ENCODE measurements at places on chromosomes 12 and 14.

DNA sequence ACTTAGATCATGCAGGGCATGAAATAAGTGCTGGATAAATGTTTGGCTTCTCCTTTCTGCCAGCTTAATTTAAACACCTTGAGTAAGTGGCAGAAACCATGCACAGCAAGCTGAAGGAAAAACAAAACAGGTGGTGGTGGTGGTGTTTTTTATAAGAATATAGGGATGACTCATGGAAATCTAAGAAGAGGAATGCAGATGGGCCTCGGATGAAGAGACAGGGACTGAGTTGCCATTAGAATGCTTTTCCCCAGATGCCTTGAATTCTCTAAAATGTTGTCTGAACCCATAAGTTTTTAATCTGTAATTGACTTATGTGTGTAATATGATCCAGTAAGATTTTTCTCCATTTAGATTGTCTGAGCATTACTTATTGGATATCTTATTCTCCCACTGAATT is 93.1 kb upstream of the ZDHHC17 start:
- no peak for DNase-seq

DNA sequence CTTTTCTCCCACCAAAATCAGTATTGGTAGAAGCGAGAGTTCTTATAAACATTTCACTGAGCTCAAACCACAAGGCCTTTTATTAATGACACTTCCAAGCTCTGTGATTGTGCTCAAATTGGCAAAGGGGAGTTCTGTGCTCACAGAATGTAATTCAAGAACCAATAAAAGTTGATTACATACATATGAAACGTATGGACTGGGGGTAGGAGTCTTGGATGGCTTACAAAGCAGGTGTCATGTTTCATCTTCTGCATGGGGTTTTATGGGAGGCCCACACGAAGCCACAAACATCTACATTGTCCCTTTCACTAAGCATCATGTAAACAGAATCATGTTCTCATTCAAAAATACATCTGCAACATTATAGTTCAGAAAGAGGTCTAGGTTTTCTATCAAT is 828.3 kb downstream of the VRK1 start:
- DNase-seq = no peak

GRCh38 chr14:77206261-77206824 is 24.7 kb downstream of the TMEM63C start:
- no peak for DNase-seq

DNA sequence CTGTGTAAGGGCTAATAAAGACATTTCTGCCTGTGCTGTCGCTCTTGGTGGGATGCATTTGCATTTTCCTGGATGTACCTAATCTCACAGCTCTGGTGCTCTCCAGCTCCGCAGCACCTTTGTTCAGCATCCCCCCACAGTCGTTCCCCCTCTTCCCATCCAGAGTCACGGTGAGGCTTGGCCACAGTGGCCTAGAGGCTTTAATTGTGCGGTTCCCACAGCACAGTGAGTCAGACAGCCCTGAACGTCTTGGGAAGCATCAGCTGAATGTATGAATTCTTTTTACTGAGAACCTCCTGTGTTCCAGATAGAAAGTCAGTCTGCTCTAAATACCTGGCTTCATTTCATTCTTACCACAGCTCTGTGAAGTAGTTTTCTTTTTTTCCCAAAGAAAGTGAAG is 28.7 kb downstream of the MLXIP start:
- DNase-seq = no peak

- no peak for DNase-seq
Measured at GRCh38 chr12:92404921-92405320, 259.3 kb upstream of the BTG1 start.

GRCh38 chr12:2039034-2039433 is 13.8 kb upstream of the CACNA1C start:
- DNase-seq = no peak

DNA sequence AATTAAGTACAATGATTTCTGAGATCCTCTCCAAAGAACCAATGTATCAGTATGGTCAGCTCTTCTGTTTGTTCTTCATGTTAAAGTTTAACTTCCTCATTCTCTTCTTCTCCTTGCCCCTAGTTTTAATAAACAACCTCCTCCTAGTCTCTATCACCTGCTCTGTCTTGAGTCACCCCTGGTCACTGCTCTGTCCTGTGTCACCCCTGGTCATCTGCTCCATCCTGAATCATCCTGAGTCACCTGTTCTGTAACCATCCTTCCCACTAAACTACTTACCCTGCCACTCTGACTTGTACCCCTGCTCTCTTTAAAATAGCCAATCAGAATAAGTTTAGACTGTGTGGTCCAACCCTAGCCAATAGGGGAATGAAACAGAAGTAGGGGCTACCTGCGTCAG is 100.5 kb downstream of the ALG10B start:
- no peak for DNase-seq

- DNase-seq = no peak
Measured at GRCh38 chr12:55642669-55643068, 6.0 kb downstream of the OR10P1 start.

All from tibial artery (tissue), 4 donors.